ENCODE measurements at places on chromosomes 2 and 18. TPM values are rescaled to one million over a fixed set of nuclear protein-coding genes. Genes with fewer than 3 reads are reported as not detected.
A peak's percentile ranks its signal among the peaks of the same experiment; 100 is the strongest.

GRCh38 chr2:105487142-105488069, 88.6 kb upstream of the FHL2 start:
- no peaks in the 10 kb centered on the region for H3K27me3 ChIP-seq
- no peak for DNase-seq
- no peak overlapping the region for H3K4me3 ChIP-seq
- H3K36me3 ChIP-seq: no peaks in the 10 kb centered on the region
- H3K27ac ChIP-seq: no peak overlapping the region
- H3K4me1 ChIP-seq: no peaks in the 10 kb centered on the region

DNA sequence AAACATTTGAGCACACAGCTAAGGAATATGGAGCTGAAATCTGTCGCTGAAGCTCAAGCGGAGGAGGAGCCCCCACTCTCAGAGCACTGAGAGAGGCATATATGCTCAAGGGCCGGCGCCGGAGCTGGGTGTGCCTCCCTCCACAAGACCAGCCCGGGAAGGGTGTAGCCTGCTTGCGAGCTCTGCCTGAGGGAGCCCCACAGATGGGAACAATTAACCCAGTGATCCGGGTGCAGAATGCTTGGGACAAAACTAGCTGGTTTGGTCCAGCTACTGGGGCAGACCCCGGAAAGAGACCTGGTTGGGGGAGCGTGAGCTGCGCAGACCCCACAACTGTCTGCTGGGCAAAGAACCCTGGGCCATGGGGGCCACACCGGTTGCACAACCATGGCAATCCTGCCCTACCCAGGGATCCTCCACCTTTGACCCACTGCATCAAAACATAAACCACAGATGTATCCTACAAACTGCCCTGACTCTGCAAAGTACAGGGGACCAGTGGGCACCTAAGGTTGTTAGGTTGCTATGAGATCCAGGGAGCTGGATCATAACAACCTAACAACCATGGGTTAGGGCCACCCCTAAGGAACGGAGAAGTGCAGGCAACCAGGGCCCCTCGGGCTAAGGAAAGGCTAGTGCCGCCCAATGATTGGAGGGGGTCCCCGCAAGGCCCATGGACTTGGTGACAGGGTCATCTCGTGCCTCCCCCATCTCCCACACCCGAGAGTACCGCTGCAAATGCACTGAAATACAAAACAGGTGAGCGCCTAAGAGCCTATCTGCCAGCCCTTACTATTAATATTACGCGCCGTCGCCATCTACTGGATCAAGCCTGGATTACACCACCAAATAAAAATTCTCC, 53.4 kb upstream of the SCN1A start:
- H3K27me3 ChIP-seq: no peaks in the 10 kb centered on the region
- H3K27ac ChIP-seq: no peak overlapping the region
- H3K4me1 ChIP-seq: no peaks in the 10 kb centered on the region
- DNase-seq: peak; percentile 50

GRCh38 chr2:196266351-196266750, 95.0 kb upstream of the STK17B start:
- no peaks in the 10 kb centered on the region for H3K36me3 ChIP-seq
- no peak overlapping the region for H3K27ac ChIP-seq
- DNase-seq: no peak

DNA sequence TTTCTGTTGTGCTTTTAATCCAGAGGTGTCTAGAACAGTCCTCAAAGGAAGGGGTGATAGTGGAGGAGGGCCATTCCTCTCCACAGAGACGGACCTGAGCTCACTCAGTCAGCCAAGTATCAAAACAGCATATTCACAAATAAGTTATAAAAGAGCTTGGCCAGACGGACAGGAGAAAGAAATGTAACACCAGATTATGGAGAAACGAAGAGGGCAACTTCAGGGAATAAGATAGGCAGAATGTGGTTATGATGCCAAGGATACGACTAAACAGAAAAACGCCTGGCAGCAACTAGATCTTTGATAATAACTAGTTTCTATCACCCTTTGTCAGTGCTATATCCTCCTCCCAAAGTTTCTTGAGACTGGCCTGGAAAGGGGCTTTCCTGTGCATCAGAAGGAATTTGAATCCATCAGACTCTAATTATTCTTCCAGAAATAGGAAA, 42.5 kb downstream of the MAP4K3 start:
- peaks cover 18% of the 10 kb centered on the region for H3K4me1 ChIP-seq
- H3K4me3 ChIP-seq: no peak overlapping the region
- no peak overlapping the region for H3K27ac ChIP-seq
- no peak for DNase-seq
- H3K27me3 ChIP-seq: no peaks in the 10 kb centered on the region
- H3K36me3 ChIP-seq: no peaks in the 10 kb centered on the region

DNA sequence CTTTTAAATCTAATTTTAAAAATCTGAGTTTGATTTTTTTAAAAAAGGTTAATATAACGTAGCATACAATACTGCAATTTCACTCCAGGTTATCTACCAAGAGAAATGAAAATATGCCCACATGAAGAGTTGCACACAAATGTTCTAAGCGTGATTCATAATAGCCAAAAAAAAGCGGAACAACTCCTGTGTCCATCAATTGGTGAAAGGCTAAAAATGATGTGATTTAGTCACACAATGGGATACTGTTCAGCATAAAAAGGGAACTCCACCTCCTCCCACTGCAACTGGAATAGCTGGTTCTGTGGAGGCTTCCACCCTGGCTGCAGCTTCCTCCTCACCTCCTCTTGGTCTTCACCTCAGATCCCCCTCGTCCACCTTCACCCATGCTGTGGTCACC, 132.8 kb downstream of the PIK3C3 start:
- peaks cover 3% of the 10 kb centered on the region for H3K36me3 ChIP-seq
- no peaks in the 10 kb centered on the region for H3K4me1 ChIP-seq
- H3K27me3 ChIP-seq: no peaks in the 10 kb centered on the region
- DNase-seq: no peak
- H3K27ac ChIP-seq: no peak overlapping the region
- H3K4me3 ChIP-seq: no peak overlapping the region

DNA sequence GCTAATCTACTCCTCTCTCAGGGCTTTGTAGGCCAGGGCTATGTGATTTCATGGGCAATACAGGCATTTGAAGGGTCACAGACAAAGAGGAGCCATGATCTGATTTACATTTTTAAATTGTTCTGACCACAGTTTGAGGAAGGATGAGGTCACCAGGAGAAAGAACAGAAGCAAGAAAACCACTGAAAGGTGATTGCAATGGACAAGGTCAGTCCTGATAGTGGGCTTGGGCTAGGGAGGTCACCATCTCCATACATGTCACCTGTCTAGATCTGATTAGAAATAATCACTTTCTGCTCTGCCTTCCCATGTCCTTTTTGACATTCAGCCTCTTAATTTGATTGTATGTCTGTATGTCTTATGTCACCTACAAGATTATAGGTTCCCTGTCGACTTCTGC, 248.9 kb upstream of the CWC22 start:
- no peak for DNase-seq
- H3K36me3 ChIP-seq: no peaks in the 10 kb centered on the region
- H3K4me3 ChIP-seq: no peak overlapping the region
- H3K27ac ChIP-seq: no peak overlapping the region

DNA sequence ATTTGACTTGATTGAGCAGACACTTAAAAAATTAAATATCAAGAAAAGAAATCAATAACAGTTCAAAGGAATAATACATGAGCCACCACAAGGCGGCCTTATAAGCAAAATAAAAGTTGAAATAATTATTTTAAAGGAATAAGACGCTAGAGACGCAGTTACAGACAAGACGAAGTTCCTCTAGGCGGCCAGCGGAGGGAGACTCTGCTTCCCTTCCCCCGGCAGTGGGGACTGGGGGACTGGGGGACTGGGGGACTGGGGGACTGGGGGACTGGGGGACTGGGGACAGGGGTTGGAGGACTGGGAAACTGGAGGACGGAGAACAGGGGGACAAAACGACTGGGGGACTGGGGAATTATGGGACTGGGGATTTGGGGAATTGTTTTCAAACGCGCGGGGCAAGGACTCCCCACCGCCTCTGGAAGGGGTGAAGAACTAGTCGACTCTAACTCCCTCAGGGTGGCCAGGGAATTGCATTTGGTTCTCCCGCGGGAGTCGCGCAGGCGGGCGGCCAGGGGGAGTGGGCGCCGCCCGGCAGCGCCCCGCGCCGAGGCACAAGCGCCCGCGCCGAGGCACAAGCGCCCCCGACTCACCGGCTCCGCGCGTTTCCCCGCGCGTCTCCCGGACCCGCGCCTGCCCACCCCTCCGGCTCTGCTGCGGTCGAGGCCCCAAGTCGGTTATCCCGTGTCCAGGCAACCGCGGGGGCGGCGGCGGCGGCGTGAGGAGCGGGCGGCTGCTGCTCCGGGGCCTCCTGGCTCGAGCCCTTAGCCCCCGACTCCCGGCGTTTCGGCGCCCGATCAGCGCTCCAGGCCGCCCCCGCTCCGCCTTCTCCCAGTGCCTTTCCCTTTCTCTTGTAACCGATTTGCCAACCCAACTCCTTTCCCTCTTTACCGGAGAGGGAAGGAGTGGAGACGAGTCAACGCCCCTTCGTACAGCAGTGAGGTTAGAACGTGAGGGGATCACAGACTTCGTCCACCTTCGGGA, at the start of gene CCDC178:
Gene CCDC178, minus strand, starts transcription at position 662 of the 984 bp plus-strand sequence. CDS start 28,633 bp downstream, outside the sequence.
- H3K4me1 ChIP-seq: peaks cover 3% of the 10 kb centered on the region
- no peak within 1 kb of the TSS for H3K27ac ChIP-seq
- no peaks in the 10 kb centered on the region for H3K36me3 ChIP-seq

DNA sequence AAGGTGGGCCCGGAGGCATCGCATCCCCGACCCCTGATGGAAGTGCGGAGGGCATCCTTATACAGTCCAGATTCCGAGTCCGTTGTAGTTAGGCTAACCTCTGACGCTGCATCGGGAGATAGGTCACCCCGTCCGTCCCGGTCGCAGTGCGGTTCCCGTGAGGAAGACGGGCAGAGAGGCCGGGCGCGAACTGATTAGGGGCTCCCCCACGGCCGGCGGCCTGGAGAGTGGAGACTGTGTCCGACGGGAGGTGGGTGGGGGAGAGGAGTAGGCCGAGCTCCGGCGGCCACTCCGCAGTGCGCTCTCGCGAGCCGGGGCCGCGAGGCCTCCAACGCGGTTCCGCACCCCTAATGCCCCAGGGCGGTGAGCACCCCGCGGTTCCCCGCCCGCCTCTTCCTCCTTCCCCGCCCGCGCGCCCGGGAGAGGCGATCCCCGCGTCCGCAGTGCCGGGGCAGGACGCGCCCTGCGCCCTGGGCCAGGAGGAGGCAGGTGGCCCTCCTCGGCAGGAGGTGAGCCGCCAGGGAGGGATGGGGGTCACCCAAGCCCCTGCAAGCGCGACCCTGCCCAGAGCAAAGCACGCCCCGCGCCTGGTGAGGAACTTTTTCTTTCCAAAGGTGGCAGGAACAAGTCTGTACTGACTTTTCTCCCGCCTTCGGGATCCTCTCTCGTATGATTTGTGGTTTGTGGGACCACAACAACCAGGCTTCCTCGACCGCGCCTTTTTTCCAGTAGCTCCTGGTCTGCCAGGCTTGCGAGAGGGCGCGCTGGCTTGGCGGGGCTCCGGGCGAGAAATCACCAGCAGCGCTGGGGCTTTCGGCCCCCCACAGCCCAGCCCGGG, 1.4 kb upstream of the SP5 start:
- H3K27me3 ChIP-seq: peaks cover 72% of the 10 kb centered on the region
- peak overlapping the region; percentile 60 for H3K27ac ChIP-seq
- no peaks in the 10 kb centered on the region for H3K36me3 ChIP-seq

DNA sequence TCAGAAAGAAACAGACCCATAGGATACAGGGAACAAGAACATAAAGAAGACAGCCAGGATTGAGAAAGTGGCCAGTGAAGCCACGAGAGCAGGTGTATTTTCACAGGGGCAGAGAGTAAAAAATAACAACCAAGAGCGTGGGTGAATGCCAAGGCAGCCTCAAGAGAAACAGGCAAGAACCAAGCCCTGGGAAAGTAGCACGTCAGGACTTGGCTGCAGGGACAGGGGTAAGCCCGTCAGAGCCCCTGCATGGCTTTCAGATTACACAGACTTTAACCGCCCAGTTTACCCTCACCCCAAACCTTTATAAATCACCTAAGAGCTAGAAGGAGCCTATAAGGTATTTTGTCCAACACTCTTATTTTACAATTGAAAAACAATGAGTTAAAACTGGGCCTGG, 43.7 kb downstream of the ARL4C start:
- no peak overlapping the region for H3K4me3 ChIP-seq
- H3K27me3 ChIP-seq: no peaks in the 10 kb centered on the region
- no peak overlapping the region for H3K27ac ChIP-seq
- H3K36me3 ChIP-seq: no peaks in the 10 kb centered on the region

GRCh38 chr2:21092308-21092869, 31.4 kb upstream of the TDRD15 start:
- H3K4me1 ChIP-seq: no peaks in the 10 kb centered on the region
- no peak overlapping the region for H3K4me3 ChIP-seq
- no peak for DNase-seq
- no peak overlapping the region for H3K27ac ChIP-seq
- H3K27me3 ChIP-seq: no peaks in the 10 kb centered on the region

DNA sequence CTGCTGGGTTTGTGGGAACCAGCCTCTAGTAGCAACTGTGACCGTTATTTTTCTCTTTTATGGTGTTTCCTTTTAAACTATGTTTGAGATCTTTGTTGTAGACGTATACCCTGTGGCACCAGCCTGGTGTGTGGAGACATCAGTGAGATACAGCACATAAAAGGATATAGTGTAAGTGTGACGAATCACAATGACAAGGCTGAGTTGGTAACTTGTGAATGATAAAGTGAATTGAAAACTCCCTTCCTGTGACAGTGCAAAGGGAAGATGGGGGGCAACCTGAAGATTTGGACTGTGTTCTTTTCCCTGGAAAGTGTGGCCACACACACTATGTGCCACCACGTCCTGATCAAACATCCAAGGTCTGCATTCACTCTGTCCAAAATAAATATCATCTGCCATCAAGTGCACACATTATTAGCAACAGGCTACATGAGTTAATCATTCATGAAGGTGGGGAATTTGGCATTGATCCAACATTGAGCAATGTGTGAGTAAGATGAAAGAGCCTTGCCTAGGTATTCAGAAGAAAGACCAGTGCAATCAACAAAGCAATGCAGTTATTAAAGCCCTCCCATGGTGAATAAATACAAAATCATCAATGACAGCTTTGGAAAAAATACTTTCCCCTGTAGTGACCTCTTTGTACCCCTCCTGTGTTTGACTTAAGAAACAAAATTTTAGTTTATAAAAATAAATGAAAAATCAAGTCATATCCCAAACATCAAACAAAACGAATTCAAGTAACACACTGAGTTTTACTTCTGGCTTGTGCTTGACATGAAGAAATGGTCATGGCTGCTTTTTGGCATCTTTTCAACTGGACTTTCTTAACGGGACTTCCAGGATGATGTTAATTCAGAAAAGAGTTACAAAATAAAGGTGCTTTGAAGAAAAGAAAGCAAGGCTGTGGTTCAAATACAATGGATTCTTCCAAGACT, 1280.5 kb upstream of the ZEB2 start:
- H3K36me3 ChIP-seq: no peaks in the 10 kb centered on the region
- no peak overlapping the region for H3K27ac ChIP-seq

Gene PLEK
- 42.1 TPM for total RNA-seq

Gene INPP4A
- 35.6 TPM for total RNA-seq

Gene RBFA
- 14.8 TPM for total RNA-seq

Gene COL6A3
- total RNA-seq: 114 TPM

Gene UGT1A4
- total RNA-seq: not detected

Gene CFAP65
- total RNA-seq: 7.6 TPM

Gene RNF125
- total RNA-seq: 8.1 TPM

Gene PIEZO2
- total RNA-seq: 11.1 TPM

All from lower lobe of right lung (tissue), 2 donors.